ENCODE measurements at places on chromosomes 7 and 10.
A peak's percentile ranks its signal among the peaks of the same experiment; 100 is the strongest.

- no peak for DNase-seq
Measured at GRCh38 chr10:131174651-131175540, 136.6 kb downstream of the TCERG1L start.

DNA sequence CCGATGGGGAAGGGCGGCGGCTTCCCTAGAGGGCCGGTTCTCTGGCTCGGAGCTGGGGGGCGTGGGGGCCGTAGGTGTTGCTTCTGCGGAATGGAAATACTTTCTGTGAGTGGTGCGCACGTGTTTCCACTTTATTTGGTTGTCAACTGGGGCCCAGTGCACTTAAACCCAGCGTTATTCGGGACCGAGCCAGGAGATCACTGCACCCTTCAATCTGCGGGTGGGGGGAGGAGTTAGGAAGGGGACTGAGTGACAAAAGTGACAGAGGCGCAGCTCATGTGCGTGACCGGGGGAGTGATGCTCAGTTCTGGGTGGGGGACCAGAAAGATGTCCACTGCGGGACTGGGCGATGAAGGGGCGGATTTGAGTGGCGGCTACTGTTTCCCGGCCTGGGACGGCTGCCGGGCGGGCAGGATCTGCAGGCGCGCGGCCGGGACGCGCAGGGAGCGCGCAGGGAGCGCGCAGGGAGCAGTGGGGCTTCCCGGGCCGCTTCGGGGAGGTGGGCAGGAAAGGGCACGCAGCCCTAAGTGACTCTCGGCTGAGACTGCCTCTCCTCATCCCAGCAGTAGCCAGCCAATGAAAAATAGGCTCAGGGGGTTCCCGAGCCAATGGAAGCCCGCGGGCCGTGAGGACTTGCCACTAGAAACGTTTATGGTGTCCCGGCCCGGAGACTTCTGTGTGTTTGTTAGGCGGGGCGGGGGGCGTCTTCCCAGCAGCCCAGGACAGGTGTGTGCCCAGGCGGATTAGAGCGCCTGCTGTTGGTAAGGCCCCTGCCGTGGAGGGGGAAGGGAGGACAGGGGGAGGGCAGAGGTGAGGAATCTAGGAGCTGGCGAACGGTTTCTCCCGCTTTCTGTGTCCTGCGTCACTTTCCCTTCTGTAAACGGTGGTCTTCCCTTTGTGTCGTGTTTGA is 54.3 kb upstream of the KDM7A start:
- DNase-seq: peak; percentile 90

- no peak for DNase-seq
Measured at GRCh38 chr7:112487457-112488263, 6.9 kb downstream of the LSMEM1 start.

DNA sequence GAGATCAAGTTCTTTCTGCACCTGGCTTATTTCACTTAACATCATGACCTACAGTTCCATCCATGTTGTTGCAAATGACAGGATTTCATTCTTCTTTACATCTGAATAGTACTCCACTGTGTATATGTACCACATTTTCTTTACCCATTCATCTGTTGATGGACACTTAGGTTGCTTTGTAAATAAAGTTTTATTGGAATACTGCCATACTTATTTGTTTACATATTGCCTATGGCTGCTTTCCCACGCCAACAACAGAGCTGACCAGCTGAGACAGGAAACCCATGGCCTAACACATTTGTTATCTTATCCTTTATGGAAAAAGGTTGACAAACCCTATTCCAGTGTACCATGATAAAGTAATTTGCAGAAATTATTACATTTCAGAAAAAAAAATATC is 153.7 kb downstream of the GLI3 start:
- DNase-seq: no peak

GRCh38 chr7:117458977-117459583 is 20.7 kb upstream of the CFTR start:
- peak; percentile 33 for DNase-seq

GRCh38 chr7:67588631-67589030 is 592.0 kb downstream of the TYW1 start:
- no peak for DNase-seq

DNA sequence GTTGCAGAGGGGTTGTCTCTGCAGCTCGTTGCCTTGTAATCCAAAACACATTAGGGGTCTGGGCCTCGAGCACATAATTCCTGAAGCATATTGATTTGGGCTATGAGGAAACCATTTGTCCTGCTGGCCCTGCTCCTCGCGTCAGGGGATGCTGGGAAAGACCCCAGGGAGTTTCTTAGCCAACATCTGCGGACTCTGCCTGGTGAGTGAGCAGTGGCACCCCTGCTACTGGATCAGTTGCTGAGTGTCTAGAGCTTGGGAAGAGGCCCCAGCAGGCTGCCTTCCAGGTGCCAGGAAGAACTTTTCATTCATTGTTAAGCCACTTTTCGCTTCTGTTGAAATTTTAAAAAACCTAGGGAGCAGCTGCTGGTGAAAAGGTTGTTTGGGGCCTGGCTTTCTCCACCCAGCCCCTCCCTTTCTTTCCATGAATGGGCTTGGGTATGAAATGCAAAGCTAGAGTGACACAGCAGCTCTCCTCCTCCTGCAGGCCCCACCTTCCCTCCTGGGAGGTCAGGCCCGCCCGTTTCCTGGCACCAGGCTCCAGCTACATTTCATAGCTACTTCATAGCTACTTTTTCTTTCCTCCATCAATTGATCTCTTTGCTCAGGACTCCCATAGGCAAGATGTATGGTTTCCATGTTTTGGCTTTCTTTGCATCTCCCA is 26.8 kb downstream of the TACR2 start:
- DNase-seq: no peak
